ENCODE measurements at places on chromosomes 1 and 21.

DNA sequence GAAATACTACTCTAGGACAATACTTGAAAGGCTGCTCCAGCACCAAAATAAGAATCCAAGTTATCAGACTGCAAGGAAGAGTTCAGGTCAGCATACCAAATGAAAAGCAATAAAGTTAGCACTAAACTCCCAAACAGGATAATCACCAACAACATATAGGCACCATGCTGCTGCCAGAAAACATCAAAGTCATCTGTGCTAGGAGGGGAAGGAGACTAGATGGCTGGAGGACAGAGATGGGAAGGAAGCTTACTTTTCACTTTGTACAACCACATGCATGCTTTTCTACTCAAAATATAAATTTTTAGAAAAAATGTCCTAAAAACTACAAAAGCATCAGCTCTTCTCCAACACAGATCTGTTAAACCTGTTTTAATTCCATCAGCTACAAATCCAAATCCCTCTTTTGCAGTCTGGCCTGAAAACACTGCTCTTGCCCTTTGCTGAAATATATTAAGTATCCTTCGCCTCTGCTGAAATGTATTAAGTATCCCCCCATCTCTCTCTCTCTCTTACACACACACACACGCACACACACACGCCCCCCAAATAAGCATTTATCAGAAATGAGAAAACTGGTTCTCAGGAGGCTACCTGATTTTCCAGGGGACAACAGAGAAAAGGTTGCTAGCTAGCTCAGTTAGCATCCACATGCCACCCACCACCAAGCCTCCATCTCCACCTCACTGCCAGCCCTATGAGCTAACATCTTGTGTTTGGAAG lies 1.5 kb downstream of the GATAD2B start:
- DNase-seq: no peak

DNA sequence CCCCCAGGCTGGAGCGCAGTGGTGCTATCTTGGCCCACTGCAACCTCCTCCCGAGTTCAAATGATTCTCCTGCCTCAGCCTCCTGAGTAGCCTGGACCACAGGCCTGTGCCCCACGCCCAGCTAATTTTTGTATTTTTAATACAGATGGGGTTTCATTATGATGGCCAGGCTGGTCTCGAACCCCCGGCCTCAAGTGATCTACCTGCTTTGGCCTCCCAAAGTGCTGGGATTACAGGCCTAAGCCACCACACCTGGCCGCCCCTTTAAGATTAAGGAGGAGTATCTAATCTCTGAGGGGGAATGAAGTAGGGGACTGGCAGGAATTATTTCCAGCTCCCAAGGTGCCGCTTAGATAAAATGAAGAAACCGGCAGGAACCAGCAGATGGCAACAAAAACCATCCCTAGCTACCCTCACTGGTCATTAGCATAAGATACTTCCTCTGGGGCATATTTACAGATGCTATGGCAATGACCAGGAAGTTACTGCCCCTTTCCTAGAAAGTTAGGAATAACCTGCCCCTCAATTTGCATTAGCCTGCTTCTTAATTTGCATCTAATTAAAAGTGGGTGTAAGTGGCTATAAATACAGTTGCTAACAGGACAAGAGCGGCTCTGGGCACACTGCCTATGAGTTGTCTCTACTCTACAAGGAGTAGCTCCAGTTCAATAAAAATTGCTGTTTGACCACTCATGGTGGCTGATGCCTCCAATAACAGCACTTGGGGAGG lies 7.1 kb upstream of the NSUN4 start:
- no peak for DNase-seq

GRCh38 chr1:43446388-43446740 lies 7.4 kb downstream of the HYI start:
- DNase-seq: no peak

DNA sequence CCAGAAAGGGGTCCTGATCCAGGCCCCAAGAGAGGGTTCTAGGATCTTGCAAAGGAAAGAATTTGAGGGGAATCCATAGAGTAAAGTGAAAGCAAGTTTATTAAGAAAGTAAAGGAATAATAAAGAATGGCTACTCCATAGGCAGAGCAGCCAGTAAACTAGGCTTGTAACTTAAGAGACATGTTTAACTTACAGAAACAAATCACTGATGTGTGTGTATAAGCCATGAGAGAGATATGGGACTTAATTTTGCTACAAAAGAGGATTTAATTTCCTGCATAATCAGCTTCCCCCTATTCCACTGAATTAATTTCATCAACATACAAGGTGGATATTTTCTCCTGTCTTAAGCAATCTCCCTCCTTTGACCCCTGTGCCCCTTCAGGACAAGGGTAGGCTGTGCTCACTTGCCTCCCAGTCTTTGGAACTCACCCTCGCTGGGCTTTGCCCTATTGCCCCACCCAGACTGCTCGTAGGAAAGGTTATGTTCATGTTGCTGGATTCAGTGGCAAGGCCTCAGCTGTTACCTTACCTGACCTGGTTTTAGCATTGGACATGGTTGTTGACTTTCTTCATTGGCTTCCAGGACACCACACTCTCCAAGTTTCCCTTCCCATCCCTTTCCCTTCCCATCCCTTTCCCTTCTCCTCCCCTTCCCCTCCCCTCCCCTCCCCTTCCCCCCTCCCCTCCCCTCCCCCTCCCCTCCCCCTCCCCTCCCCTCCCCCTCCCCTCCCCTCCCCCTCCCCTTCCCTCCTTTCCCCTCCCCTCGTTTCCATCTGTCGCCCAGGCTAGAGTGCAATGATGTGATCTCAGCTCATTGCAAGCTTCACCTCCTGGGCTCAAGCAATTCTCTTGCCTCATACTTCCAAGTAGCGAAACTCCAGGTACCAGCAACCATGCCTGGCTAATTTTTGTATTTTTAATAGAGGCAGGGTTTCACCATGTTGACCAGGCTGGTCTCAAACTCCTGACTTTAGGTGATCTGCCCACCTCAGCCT lies 44.6 kb downstream of the TBCE start:
- DNase-seq: no peak

- DNase-seq: no peak
Observed at GRCh38 chr1:156803086-156803851, 13.4 kb downstream of the SH2D2A start.

GRCh38 chr1:207873055-207873890 lies 37.7 kb downstream of the CD34 start:
- no peak for DNase-seq

DNA sequence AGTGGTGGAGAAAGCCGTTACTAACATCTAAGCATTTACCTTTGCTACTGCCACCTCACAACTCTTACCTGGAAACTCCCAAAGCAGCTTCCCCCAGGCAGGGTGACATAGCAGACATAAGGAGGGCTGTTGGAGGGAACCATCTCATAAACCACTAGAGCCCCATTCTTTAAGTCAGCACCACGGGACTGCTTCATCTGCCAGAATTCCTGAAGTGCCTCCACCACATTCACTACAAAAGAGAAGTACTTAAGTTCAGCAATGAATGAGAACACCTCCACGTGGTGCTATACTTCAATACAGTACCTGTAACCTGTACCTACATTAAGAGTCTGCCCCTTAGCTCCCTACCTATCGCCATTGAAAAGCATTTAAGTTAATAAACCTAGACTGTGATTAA lies 10.3 kb downstream of the LIX1L start:
- DNase-seq: no peak

DNA sequence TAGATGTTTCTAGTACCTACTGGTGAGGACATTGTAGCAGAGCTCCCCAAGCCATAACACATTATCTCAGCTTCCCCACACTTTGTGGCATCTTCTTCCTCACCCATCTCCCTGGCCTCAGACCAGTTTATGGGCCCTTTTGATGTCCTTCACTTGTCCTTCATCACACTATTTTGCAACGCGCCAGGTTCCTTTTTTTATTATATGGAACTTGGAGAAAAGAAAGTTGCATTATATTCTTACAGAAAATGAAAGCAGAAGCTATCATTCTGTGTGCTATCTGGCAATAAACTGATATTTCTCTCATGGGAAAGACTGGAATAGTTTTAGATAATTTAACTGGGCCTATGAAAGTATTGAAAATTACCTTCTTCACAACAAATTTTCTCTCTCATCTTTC lies 196.9 kb upstream of the ETV3 start:
- no peak for DNase-seq

DNA sequence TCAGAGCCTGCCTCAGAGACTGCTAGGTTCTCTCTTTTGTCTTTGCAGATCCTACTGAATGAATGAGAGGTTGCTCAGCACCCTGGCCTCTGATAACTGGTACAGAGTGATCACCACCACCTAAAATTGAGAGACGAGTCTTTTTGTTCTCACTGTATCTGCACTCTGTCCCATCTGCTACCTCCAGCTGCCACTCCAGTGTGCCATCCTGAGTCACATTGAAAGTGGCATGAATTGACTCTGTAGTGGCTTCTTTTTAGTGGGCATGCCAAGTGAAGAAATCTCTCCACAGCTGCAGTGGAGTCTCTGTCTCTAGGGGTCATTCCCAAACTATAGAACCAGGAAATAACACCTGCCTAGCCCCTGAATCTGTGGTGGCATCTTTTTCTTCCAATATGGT lies 14.7 kb downstream of the CAMK1G start:
- no peak for DNase-seq

DNA sequence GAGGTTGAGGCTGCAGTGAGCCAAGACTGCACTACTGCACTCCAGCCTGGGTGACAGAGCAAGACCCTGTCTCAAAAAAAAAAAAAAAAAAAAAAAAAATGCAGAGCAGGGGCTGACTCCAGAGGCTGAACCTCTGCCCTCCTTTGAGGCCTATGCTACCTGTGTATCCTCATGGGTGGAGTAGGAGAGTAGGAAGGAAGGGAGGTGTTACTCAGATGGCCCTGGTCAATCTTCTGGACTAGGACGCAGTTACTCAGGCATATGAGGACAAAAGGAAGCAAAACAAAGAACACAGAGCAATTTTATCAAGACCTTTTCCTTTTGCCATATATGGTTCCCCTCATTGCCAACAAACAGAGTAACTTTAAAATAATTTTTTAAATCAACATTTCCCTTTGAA lies 35.2 kb downstream of the TGFBR3 start:
- no peak for DNase-seq

DNA sequence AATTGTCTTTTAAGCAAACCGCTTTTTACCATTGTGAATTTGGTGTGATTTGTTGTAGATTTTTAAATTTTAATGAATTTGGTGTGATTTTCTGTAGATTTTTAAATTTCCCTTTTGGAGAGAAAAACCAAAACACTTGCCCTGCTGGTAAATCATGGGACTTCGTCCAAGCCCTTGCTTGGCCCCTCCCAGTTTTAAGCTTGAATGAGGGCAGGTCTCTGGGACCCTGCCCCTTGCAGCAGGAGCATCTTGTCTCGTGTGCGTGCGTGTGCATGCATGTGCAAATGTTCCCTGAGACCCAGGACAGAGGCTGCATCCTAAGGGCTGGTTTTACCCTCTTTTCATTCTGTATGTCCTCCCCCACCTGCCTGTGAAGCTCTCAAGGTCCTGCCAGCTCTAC lies 248.6 kb downstream of the GREM2 start:
- no peak for DNase-seq

- DNase-seq: no peak
Observed at GRCh38 chr1:36327421-36328087, 4.1 kb upstream of the EVA1B start.

DNA sequence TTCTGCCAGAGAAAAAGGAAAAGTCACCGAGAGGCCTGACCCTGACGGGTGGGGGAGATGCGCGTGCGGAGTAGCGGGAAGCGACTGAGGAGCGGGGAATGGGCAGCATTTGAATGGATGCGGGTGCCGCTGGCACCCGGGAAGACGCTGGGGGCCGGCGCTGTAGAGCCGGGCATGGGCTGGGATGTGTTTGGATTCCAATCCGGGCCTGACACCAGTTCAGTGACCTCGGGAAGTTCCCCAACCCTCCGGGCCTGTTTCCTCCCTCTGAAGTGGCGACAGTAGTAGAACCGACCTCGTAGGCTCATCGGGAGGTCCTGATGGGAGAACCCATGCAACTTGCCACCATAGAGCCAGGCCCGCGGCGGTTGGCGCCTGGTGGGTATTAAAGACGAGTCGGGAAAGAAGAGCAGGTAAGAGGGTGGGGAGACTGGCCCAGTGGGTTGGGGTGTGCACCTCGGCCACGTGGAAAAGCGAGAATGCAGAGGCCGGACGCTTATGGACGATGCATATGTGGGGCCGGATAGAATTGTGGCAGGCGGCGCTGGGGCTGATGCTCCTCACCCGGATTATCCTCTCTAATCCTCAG lies 642 bp upstream of the SLC16A1 start:
- no peak for DNase-seq

GRCh38 chr1:40861224-40862003 lies 749 bp downstream of the CITED4 start:
- DNase-seq: no peak

- no peak for DNase-seq
Observed at GRCh38 chr1:197675583-197676208, 99.6 kb downstream of the DENND1B start.

DNA sequence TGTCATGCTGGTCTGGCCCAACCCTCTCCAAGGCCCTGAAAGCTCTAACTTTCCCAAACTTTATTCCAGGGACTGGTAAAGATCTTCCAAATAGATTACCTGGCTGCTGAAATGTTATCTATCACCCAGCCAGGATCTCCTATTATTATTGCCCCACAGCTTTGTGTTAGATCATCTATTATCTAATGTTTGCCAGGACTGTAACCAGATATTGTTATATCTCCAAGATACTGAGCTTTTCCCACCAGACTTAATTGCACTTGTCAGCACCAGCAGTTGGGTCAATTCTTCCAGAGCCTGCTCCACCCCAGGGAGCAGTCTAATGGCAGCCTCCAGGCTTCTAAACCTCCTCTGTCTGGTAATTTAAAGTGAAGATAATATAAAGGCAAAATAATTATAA lies 59.1 kb downstream of the PRDX6 start:
- DNase-seq: no peak

DNA sequence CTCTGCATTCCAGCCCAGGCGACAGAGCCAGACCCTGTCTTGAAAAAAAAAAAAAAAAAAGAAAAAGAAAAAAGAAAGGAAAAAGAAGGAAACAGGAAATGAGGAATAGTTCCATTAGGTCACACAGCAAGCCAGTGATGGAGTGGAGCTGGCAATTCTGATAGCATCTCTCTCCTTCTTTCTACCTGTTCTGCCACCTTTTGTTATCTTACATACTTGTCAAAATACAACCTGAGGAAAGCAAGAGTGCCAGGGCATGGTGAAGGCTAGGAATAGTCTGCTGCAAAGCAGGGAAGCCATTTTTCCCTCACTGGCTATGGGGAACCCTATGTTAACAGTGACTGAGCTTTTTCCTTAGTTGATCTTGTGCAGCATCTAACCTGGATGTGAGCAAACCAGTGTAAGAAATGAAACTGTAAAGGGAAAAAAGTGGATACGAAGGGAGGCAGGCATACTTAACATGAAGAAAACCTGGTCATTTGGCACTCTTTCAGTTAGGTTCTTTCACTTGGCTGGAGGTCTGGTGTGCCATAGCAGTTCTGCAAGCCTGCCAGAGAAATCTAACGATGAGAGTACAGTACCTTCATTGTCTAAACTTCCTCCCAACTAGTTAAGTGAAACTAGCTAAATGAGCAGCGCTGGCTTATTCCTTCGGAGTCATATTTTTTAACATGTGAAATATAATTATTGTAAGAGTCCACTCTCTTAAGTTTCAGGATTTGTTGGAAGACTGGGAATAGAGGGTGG lies 17.9 kb upstream of the THEM5 start:
- DNase-seq: no peak

Data from stimulated activated CD4-positive, alpha-beta T cell treated with anti-CD3 and anti-CD28 coated beads, TNF-alpha, amount 100 ng/mL, for 48 hours (primary cell).